Breast epithelium (tissue), 4 donors: ENCODE measurements at places on chromosomes 3 and 15. TPM values are rescaled to one million over a fixed set of nuclear protein-coding genes. Genes with fewer than 3 reads are reported as not detected.

- no peaks in the 10 kb centered on the region for H3K27me3 ChIP-seq
- H3K4me1 ChIP-seq = peaks cover 4% of the 10 kb centered on the region
- H3K4me3 ChIP-seq = no peak overlapping the region
- no peak overlapping the region for H3K27ac ChIP-seq
- no peak for DNase-seq
- H3K36me3 ChIP-seq = no peaks in the 10 kb centered on the region
Observed at GRCh38 chr15:83104141-83104540, 3.3 kb upstream of the TM6SF1 start.

DNA sequence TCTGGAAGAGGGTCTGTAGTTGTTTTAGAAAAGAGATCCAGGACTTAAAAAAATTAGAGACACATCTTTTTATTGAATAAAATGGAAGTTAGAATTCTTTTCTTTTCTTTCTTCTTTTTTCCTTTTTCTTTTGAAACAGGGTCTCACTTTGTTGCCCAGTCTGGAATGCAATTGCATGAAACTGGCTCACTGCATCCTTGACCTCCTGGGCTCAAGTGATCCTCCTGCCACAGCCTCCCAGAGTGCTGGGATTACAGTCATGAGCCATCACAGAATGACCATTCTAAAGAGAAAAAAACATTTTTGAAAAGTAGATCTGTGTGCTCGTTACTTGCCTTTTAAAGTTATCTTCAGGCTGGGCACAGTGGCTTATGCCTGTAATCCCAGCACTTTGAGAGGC is 3.6 kb downstream of the ATXN7 start:
- H3K4me3 ChIP-seq = no peak overlapping the region
- no peaks in the 10 kb centered on the region for H3K4me1 ChIP-seq
- DNase-seq = no peak
- no peaks in the 10 kb centered on the region for H3K36me3 ChIP-seq

GRCh38 chr15:75577401-75578172 is 1.5 kb downstream of the PTPN9 start:
- H3K4me3 ChIP-seq = peak overlapping the region; percentile 98
- peak overlapping the region; percentile 95 for H3K27ac ChIP-seq
- DNase-seq = no peak
- no peaks in the 10 kb centered on the region for H3K4me1 ChIP-seq
- no peaks in the 10 kb centered on the region for H3K36me3 ChIP-seq
- H3K27me3 ChIP-seq = no peaks in the 10 kb centered on the region

DNA sequence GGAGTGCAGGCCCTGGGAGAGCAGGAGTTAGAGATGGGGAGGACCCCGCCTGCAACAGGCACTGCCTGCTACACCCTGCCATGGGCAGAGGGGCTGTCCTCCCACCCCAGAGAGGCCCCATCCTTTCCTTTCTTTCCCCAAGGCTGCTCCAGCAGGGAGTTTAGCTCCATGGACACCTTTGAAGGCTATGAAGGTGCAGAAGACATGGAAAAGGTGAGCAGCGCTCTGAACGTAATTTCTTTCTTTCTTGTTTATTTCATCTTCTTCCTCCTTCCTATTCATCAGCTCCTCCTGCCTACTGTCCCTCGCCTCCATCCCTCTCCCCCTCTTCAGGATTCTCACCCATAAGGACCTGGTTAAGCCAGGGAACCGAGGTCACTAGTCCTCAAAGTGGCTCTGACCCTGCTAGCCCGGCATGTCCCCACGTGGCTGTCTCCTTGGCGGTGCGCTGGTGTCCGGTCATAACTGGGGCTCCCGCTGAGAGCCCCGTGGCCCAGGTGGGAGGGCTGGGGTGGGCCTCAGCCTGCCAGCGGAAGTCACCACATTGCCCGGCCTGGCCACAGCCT is 16.0 kb upstream of the ADIPOQ start:
- H3K4me3 ChIP-seq = peak overlapping the region; percentile 80
- no peaks in the 10 kb centered on the region for H3K27me3 ChIP-seq
- H3K27ac ChIP-seq = no peak overlapping the region
- H3K36me3 ChIP-seq = no peaks in the 10 kb centered on the region
- no peak for DNase-seq

DNA sequence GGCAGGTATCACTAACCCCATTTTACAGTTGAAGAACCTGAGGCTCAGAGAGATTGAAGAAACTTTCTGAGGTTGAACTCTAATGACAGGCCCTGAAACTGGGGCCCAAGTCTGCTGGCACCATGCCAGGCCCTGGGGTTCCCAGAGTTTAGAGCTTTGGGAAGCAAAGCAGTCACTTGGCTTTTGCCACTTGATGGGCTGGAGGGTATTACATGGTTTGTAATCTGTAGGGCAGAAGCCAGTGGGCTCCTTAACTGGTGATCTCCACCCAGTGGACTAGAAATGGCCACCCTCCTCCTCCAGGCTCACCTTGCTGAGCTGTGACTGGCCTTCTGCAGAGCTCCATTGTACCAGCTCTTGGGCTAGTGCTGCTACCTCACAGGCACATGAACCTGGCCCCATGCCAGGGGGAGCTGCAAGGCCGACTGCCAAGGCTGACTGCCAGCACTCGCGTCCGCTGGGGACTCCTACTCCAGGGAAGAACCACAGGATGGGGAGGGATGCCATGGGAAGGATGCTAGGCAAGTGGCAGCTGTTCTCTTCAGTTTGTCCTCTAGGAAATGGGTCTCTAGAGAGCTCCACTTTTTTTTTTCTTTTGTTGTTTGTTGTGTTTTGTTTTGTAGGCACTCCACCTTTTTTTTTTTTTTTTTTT is 104.8 kb downstream of the ETFA start:
- no peaks in the 10 kb centered on the region for H3K36me3 ChIP-seq
- no peak overlapping the region for H3K4me3 ChIP-seq
- H3K4me1 ChIP-seq = no peaks in the 10 kb centered on the region

GRCh38 chr3:192128922-192129321 is 598.4 kb downstream of the FGF12 start:
- no peaks in the 10 kb centered on the region for H3K27me3 ChIP-seq
- no peak overlapping the region for H3K4me3 ChIP-seq
- no peak overlapping the region for H3K27ac ChIP-seq
- DNase-seq = no peak

- H3K27ac ChIP-seq = no peak overlapping the region
- no peaks in the 10 kb centered on the region for H3K4me1 ChIP-seq
- H3K4me3 ChIP-seq = no peak overlapping the region
- no peaks in the 10 kb centered on the region for H3K27me3 ChIP-seq
Observed at GRCh38 chr3:196274585-196274984, 12.9 kb downstream of the PCYT1A start.

DNA sequence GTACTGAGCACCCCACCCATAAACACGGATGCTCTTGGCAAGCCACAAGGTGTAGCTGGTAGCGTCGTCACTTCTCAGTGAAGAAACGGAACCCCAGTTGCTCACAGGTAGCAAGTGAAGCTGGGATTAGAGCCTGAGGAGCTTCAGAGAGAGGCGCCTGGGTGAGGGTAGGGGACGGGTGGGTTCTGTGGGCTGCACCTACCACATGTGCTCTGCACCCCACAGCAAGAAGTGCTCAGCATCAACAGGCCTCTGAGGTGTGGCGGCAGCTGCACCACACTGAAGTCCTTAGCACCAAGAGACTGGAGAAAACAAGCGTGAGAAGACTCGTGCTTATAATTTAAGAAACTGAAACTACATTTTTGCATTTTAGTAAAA is 9.8 kb downstream of the MAP6D1 start:
- no peaks in the 10 kb centered on the region for H3K4me1 ChIP-seq
- no peaks in the 10 kb centered on the region for H3K27me3 ChIP-seq
- H3K36me3 ChIP-seq = no peaks in the 10 kb centered on the region
- no peak overlapping the region for H3K4me3 ChIP-seq

DNA sequence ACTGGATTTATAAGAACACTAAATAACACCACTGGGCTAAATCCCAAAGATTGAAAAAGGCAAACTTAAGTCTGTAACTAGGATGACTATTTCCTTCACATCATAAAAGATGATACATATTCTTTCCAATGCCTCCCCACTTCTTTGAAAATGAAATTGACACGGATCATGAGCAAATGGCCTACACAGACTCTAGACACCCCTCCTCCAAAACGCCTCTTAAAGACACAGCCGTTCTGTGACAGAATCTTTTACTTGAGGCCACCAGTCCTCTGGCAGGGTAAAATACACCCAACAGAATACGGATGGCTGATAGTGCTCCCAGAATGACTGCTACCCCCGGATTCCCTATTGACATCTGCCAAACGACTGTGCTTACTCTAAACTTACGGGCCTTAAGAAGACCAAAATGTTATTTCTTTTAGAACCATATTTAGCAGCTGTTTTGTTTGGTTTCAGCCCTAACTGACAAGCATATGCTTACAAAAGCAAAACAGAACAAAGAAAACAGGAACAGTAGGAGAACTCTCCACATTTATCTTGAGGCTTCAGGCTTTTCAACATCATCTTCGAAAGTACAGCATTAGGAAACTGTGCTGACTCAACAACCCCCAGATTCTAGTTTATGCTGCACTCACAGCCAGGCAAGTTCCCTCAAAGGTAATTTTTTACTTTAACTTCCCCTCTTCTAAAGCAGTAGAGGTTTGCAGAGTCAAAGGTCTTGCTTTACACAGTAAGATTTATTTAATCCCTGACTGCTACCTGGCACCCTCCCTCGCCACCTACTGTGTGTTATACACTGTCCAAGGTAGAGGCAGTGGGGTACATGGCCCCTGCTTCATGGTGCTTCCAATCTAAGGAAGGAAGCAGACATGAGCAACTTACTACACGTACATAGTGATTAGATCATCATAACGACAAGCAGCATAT is 84.3 kb downstream of the TNIK start:
- H3K4me3 ChIP-seq = no peak overlapping the region
- H3K27me3 ChIP-seq = no peaks in the 10 kb centered on the region
- no peak for DNase-seq
- H3K36me3 ChIP-seq = no peaks in the 10 kb centered on the region

GRCh38 chr15:80944818-80945217 is 44.8 kb downstream of the MESD start:
- peaks cover 9% of the 10 kb centered on the region for H3K36me3 ChIP-seq
- no peak overlapping the region for H3K4me3 ChIP-seq
- H3K27ac ChIP-seq = no peak overlapping the region

DNA sequence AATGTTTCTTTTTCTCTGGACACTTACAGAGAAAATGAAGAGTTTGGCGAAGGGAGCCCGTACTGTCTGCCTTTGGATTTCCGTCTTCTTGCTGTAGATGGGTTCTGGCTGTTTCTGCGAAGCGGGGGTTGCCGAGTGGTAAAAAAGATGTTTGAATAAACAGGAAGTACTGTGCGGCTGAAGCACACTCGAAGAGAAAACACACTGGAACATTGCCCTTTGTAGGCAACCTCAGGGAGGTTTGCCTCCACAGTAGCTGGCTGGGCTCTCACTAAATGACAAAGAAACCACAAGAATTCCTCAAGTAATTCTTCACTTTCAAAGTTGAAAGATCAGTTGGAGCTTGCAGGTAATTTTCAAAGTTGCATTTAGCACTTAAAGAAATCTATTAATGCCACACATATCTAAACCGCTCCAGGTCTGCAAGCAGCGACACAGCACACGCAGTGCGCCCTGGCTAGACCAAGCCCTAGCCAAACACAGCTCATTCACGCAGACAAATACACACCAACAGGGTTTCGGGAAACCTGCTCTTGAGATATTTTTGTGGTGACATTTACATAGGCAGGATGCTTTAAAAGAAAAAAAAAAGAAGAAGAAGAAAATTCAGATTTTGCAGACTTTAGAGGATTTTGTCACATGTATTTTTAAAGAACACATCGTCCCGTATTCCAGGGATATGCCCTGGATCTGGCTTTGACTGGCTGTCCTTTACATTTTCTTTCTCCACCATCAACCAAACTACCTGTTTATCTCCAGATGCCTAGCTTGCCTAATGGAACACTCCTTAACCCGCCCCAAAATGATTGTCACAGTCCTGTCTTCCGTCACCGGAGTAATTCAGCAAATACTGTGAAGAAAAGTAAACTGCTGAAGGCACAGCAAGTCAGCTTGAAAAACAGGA is 452.8 kb downstream of the FOXP1 start:
- no peak for DNase-seq
- no peaks in the 10 kb centered on the region for H3K27me3 ChIP-seq
- no peaks in the 10 kb centered on the region for H3K36me3 ChIP-seq

- no peaks in the 10 kb centered on the region for H3K4me1 ChIP-seq
- no peaks in the 10 kb centered on the region for H3K36me3 ChIP-seq
- H3K4me3 ChIP-seq = no peak overlapping the region
Observed at GRCh38 chr3:140344082-140344454, 333.8 kb upstream of the TRIM42 start.

GRCh38 chr15:97406841-97407240 is 553.7 kb upstream of the ARRDC4 start:
- DNase-seq = no peak
- no peak overlapping the region for H3K27ac ChIP-seq
- no peaks in the 10 kb centered on the region for H3K4me1 ChIP-seq
- H3K36me3 ChIP-seq = no peaks in the 10 kb centered on the region

Gene TRH
- total RNA-seq = not detected

Gene CHRD
- 9.6 TPM for total RNA-seq

Gene REC114
- total RNA-seq = not detected

Gene CLRN1
- total RNA-seq = not detected

Gene RAB5A
- total RNA-seq = 97.2 TPM

Gene BCL2A1
- 1.4 TPM for total RNA-seq

Gene PP2D1
- not detected for total RNA-seq

Gene TBCCD1
- total RNA-seq = 15.0 TPM

Gene UBA7
- 26.4 TPM for total RNA-seq

Gene GOLGA8O
- total RNA-seq = not detected

Gene ANKRD34C
- total RNA-seq = not detected

Gene RASGRP1
- total RNA-seq = 4.8 TPM

Gene UROC1
- total RNA-seq = not detected

Gene NANOGP8
- total RNA-seq = 1.1 TPM

Gene DUOXA2
- total RNA-seq = not detected

Gene PRKCI
- 19.4 TPM for total RNA-seq

Gene CCNDBP1
- 179 TPM for total RNA-seq

Gene ADAMTSL3
- total RNA-seq = 1.8 TPM
